ENCODE measurements at places on chromosomes 12 and 14. TPM values are rescaled to one million over a fixed set of nuclear protein-coding genes. Genes with fewer than 3 reads are reported as not detected.

DNA sequence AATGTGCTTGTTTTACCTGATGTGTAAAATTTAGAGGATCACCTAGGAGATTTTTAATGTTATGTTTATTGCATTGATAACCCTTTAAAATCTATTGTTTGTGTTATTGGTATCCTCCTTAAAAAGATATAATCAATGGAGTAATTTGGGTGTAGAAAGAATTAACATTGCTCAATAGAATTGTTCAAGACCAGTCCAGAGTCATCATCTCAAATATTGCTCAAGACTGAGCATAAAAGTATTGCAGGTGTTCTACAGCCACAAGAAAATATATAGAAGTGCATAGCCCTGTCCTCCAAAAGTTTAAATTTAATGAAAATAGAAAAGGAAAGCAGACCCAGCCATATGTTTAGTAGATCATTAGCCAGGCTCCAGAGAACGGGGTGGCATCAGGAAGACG is 102.5 kb upstream of the ARID2 start:
- H3K4me1 ChIP-seq: no peaks in the 10 kb centered on the region
- H3K27me3 ChIP-seq: no peaks in the 10 kb centered on the region
- no peaks in the 10 kb centered on the region for H3K36me3 ChIP-seq
- H3K4me3 ChIP-seq: no peak overlapping the region
- H3K27ac ChIP-seq: no peak overlapping the region

DNA sequence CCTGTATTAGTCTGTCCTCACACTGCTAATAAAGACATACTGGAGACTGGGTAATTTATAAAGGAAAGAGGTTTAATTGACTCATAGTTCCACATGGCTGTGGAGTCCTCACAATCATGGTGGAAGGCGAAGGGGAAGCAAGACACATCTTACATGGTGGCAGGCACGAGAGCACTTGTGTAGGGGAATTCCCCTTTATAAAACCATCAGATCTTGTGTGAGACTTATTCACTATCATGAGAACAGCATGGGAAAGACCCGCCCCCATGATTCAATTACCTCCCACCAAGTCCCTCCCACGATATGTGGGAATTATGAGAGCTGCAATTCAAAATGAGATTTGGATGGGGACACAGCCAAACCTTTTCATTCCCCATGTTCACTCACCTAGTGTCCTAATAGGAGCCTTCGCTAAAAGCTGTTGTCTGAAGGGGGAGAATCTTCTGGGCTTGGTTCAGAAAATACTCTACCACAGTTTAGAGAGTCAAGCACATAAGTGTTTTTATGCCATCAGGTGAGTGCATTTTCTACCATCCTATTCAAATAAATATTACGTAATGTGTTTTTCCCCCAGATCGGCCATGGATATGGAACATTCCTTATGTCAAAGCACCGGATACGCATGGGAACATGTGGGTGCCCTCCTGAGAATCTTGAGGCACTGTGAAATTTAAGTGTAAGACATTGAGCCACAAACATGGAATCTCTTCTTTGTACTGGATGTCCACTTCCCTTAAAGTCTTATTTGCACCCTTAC is 19.1 kb upstream of the KCNK13 start:
- H3K36me3 ChIP-seq: no peaks in the 10 kb centered on the region
- H3K27me3 ChIP-seq: no peaks in the 10 kb centered on the region
- H3K4me1 ChIP-seq: no peaks in the 10 kb centered on the region
- DNase-seq: no peak
- H3K27ac ChIP-seq: no peak overlapping the region
- H3K4me3 ChIP-seq: no peak overlapping the region

DNA sequence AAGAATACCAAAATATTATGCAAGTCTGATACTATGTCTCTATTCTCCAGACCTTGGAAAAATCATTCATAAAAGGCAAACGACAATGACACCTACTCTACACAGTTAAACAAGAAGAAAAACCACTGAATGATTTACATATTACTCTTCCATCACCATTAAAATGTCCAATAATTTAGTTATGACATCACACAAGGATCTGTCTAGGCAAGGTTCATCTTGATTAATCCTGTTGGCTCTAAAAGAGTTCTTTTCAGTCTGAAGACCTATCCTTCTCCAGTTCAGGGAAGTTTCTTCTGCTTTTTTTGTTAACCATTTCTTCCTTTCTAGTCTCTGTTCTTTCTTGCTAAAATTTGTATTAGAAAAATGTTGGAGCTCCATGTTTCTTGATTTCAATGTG is 64.0 kb downstream of the OSBPL8 start:
- H3K4me3 ChIP-seq: no peak overlapping the region
- no peaks in the 10 kb centered on the region for H3K27me3 ChIP-seq
- H3K4me1 ChIP-seq: no peaks in the 10 kb centered on the region
- H3K27ac ChIP-seq: no peak overlapping the region
- DNase-seq: no peak

Gene CCDC196
- polyA plus RNA-seq: not detected

DNA sequence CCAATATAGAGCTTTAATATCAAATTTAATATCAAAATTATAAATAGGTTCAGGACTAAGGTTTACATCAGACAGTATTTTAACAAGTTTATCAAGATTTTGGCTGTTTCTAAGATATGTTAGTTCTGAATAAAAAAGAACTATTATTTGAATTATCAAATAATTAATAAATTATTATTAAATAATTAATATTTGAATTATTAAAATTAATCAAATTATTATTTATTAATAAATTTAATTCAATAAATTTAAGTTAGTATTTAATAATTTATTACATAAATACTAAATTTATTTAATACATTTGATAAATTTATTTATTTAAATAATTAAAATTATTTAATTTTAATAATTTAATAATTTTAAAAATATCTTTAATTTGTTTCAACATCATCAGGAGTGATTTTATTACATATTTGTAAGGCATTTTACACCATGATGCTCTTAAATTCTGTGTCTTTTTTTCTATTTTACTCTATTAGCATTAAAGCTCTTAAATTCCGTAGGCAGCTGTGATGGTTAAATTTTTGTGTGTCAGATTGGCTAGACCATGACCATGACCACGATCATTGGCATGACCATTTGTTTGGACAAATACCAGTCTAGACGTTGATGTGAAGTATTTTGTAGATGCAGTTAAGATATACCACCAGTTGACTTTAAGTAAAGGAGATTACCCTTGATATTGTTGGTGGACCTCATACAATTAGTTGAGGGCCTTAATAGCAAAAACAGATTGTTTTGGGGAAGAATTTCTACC is 82.6 kb downstream of the BBS10 start:
- H3K4me1 ChIP-seq: peaks cover 34% of the 10 kb centered on the region
- no peak for DNase-seq
- H3K27me3 ChIP-seq: no peaks in the 10 kb centered on the region

- H3K4me1 ChIP-seq: peaks cover 19% of the 10 kb centered on the region
- H3K27ac ChIP-seq: peak overlapping the region; percentile 78
- H3K27me3 ChIP-seq: no peaks in the 10 kb centered on the region
- H3K36me3 ChIP-seq: no peaks in the 10 kb centered on the region
- no peak overlapping the region for H3K4me3 ChIP-seq
Observed at GRCh38 chr12:15688202-15688736, 100.9 kb downstream of the EPS8 start.

GRCh38 chr14:24324024-24324423 is 10.8 kb downstream of the ADCY4 start:
- no peak overlapping the region for H3K27ac ChIP-seq
- H3K36me3 ChIP-seq: no peaks in the 10 kb centered on the region
- DNase-seq: no peak
- H3K4me3 ChIP-seq: no peak overlapping the region
- H3K27me3 ChIP-seq: peaks cover 5% of the 10 kb centered on the region

DNA sequence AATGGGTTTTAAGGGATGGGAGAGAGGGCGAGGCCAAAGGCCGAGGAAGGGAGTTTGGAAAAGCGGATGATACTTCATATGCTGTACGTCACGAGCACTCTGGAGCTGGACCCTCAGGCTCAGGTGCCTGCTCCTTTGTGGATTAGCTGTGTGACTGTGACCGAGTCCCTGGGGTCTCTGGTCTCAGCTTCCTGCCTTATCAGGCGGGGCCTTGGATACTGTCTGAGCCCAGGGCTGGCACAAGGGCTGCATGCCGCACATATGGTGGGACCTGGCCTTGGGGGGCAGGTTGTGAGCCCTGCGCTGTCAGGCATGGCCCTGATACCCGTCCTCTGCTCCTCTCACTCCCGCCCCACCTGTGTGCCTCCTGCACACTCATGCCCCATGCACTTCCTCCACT is 95.3 kb downstream of the ADGRD1 start:
- H3K4me3 ChIP-seq: no peak overlapping the region
- H3K27me3 ChIP-seq: no peaks in the 10 kb centered on the region
- no peaks in the 10 kb centered on the region for H3K4me1 ChIP-seq
- H3K36me3 ChIP-seq: peaks cover 3% of the 10 kb centered on the region

DNA sequence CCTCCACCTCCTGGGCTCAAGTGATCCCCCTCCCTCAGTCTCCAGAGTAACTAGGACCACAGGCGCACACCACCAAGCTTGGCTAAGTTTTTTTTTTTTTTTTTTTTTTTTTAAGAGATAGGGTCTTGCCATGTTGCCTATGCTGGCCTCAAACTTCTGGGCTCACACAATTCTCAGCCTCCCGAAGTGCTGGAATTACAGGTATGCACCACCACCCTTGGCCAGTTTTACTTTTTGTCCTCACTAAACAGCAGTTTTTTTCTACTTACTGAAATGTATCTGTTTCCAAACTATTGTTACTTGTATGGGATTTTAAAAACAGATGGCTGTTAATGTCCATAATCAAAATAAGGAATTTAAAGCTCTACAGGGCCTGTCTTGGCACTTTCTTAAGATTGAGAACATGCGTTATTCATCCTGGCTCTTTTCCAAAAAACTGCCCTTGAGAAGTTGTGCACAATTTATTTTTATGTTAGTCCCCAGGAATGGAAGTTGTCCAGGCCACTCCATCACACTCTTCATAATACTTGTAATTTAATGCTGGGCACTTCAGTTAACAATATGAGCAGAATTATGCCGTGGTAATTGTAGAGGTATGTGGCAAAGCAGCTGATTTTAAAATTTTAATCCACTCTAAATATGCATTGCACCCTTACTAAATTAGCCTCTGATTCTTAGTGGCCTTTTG is 51.9 kb upstream of the REP15 start:
- H3K27ac ChIP-seq: peak overlapping the region; percentile 12
- peaks cover 1% of the 10 kb centered on the region for H3K4me1 ChIP-seq
- H3K27me3 ChIP-seq: no peaks in the 10 kb centered on the region
- DNase-seq: peak; percentile 32

DNA sequence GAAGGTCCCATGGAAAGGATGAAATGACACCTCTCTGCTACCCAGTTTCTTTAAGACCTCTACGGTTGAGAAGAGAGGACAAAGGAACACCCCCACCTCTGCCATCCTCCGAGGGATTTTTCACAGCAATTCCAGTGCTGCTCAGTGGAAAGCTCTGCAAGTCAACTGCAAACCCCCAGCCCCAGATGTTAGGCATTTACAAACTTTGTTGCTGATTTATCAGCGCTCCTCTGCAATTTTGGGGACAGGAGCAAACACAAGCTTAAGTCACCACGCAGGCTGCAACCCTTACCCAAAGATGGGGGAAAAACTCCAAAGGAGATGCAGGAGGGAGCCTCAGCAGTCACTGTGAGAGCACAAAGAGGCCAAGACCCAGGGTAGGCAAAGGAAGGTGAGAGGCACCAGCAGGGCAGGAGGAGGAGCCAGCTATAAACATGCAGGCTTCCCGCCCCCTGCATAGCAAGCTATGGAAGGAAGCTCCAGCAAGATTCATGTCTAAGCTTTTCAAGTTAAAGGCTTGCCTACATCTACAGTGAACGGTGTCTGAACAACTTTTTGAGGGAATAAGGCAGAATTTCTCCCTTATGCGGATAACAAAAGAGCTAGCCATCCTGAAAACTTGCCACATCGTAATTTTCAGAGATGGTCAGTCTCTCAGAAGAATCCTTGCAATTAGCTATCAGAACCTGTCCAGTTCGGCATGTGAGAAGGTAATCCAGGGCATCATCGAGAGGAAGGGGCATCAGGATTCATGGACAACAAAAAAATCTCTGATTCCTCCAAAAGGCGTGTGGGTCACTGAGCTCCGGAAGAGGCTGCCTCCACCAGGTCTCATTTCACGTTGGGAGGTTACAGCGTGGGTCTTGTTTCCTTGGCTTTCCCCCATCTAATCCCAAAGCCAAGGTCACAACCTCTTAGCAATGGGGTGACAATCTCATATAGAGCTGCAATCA is 3.9 kb downstream of the CTDSP2 start:
- peaks cover 36% of the 10 kb centered on the region for H3K4me1 ChIP-seq
- DNase-seq: no peak
- H3K4me3 ChIP-seq: no peak overlapping the region
- no peaks in the 10 kb centered on the region for H3K27me3 ChIP-seq
- H3K27ac ChIP-seq: peak overlapping the region; percentile 50

GRCh38 chr12:94458877-94459727 is 565 bp downstream of the CEP83 start:
- H3K27ac ChIP-seq: peak overlapping the region; percentile 96
- H3K27me3 ChIP-seq: no peaks in the 10 kb centered on the region
- peak overlapping the region; percentile 63 for H3K4me3 ChIP-seq
- peaks cover 15% of the 10 kb centered on the region for H3K4me1 ChIP-seq
- H3K36me3 ChIP-seq: peaks cover 1% of the 10 kb centered on the region

DNA sequence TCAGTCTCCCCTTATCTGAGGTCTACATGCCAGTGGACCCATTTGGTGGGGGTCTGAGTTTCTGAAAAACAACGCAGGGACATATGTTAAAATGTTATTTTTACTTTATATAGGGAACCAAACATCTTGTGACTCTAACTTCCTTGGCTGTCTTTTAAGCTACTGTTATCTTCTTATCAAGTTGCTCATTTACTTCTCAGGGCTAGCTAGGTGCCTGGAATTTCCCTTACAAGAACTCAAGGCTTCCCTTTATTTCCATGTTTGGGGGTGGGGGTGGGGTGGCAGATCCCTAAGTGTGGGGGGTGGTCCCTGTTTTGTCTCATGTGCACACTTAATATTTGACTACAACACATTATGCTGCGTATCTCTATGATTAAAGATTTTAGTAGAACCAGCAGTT is 31.6 kb downstream of the PPP1R36 start:
- no peaks in the 10 kb centered on the region for H3K4me1 ChIP-seq
- H3K27me3 ChIP-seq: no peaks in the 10 kb centered on the region
- DNase-seq: no peak

GRCh38 chr14:99267837-99268781 is 3.9 kb downstream of the BCL11B start:
- H3K27ac ChIP-seq: no peak overlapping the region
- peaks cover 11% of the 10 kb centered on the region for H3K4me1 ChIP-seq
- DNase-seq: peak; percentile 17
- peaks cover 11% of the 10 kb centered on the region for H3K27me3 ChIP-seq
- no peak overlapping the region for H3K4me3 ChIP-seq

DNA sequence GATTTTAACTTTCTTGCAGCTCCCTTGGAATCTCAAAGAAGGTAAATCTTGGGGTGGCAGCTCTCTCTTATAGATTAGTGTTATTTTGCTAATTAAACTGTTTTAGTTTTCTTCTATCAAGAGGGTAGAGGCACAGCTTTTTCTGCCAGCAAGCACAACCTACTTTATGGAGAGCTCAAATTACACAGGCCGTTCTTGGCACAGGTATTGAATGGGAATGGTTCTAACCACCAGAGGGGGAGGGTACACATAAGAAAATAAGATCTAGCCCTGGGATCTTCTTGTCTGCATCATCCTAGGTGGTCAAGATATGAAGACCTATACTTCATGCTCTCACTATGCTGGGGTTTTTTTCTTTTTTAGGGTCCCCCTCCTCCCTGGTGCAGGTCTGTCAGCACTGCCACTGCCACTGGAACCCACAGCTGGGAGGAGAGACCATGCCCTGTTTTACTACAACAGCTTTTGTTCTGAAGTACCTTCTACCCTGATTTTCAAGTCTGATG is 48.6 kb upstream of the STAC3 start:
- H3K27ac ChIP-seq: no peak overlapping the region
- H3K27me3 ChIP-seq: no peaks in the 10 kb centered on the region
- H3K4me1 ChIP-seq: no peaks in the 10 kb centered on the region
- no peak overlapping the region for H3K4me3 ChIP-seq

Gene TESPA1
- polyA plus RNA-seq: 2.2 TPM
